Fibroblast of lung (primary cell): ENCODE measurements at places on chromosomes 5 and 9. TPM values are rescaled to one million over a fixed set of nuclear protein-coding genes. Genes with fewer than 3 reads are reported as not detected.
A peak's percentile ranks its signal among the peaks of the same experiment; 100 is the strongest.

DNA sequence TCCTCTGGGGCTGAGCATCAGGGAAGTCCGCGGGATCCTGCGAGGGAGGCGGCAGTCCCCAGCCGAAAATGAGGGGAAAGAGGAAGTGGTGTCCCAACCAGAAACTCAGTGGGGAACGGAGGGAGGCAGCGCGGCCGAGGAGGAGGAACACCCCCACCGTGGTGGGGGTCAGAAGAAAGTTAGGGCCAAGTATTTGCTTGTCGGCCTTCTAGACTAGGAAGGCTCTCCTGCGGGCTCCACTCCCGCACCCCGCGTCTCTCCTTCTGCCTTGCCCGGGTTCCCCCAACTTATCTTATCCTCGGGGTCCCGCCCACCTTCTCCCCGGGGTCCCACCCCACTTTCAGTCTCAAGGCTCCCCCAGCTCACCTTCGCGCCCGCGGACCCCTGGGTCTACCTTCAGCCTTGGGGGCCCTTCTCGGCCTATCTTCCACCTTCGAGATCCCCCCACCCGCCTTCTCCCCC lies 557 bp upstream of the PHF2 start:
- DNase-seq = peak; percentile 36

- peak; percentile 39 for DNase-seq
These were observed 88.5 kb downstream of the FAM174A start for GRCh38 chr5:100623719-100624118.

DNA sequence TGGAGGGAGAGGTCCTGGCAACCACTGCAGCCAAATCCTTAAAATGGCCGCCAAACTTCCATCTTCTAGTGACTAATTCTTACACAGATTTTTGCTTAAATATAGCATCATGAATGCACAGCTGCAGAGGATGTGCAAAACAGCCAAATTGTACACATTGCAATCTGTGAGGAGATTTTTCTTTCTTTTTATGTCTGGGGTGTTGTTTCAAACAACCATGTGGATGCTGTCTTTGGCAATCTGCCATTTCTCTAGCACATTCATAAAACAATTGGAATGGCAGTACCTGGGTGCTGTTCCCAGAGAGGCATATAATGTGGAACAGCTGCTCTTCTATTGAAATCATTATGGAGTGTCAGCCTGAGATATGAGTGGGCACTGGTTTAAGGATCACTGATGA lies 1082.9 kb upstream of the SEMA6A start:
- DNase-seq = peak; percentile 5

The PCDHGA5 gene
- total RNA-seq = 1.5 and 2.6 TPM in 2 replicates
